A549 treated with DMSO at 1 μM for 4 hours (cell line): ENCODE measurements at places on chromosomes 7 and 10. TPM values are rescaled to one million over a fixed set of nuclear protein-coding genes. Genes with fewer than 3 reads are reported as not detected.

CARD11 gene
- total RNA-seq, result 1.1 to 2.1 TPM (median 1.3 TPM) in 5 replicates

ASB10 gene
- total RNA-seq, result not detected in 5 replicates

RPP38 gene
- 34.0 to 38.9 TPM (median 36.7 TPM) in 5 replicates for total RNA-seq

BMPER gene
- 6.8 to 8.9 TPM (median 7.6 TPM) in 5 replicates for total RNA-seq

SPDYE16 gene
- 0.10 TPM in 1 of 5 replicates, not detected in the others for total RNA-seq

CASD1 gene
- 9.5 to 13.9 TPM (median 11.2 TPM) in 5 replicates for total RNA-seq

EPHA1 gene
- 0.27 TPM in 1 of 5 replicates, not detected in the others for total RNA-seq

FAM171A1 gene
- 27.0 to 30.4 TPM (median 29.5 TPM) in 5 replicates for total RNA-seq

PALD1 gene
- total RNA-seq, result 5.9 to 8.6 TPM (median 7.2 TPM) in 5 replicates

H2AZ2 gene
- 209 to 262 TPM (median 258 TPM) in 5 replicates for total RNA-seq

NXPH1 gene
- not detected in 5 replicates for total RNA-seq

WAPL gene
- 14.9 to 19.3 TPM (median 17.0 TPM) in 5 replicates for total RNA-seq

ZNF727 gene
- total RNA-seq, result not detected in 5 replicates

PRRT4 gene
- total RNA-seq, result 0.19 to 0.43 TPM (median 0.37 TPM) in 5 replicates

PRPS1L1 gene
- total RNA-seq, result not detected in 5 replicates

CFAP70 gene
- total RNA-seq, result 0.12 to 0.37 TPM (median 0.19 TPM) in 5 replicates

LIPK gene
- total RNA-seq, result not detected in 5 replicates

SLC4A2 gene
- 206 to 317 TPM (median 271 TPM) in 5 replicates for total RNA-seq

CALCR gene
- not detected in 5 replicates for total RNA-seq

AKR1D1 gene
- not detected in 5 replicates for total RNA-seq

DBNL gene
- 65.7 to 74.1 TPM (median 66.9 TPM) in 5 replicates for total RNA-seq

NRAP gene
- total RNA-seq, result not detected in 5 replicates

CPED1 gene
- 0.02 to 0.07 TPM in 2 of 5 replicates, not detected in the others for total RNA-seq

RGR gene
- total RNA-seq, result not detected in 5 replicates

SUN3 gene
- total RNA-seq, result 0.46 TPM in 1 of 5 replicates, not detected in the others

TRIM74 gene
- 0.27 to 0.52 TPM (median 0.43 TPM) in 4 of 5 replicates, not detected in the other for total RNA-seq

COBL gene
- total RNA-seq, result 4.6 to 5.3 TPM (median 4.8 TPM) in 5 replicates

CNNM1 gene
- total RNA-seq, result 19.0 to 22.4 TPM (median 21.5 TPM) in 5 replicates

HOXA2 gene
- 0.70 to 1.6 TPM (median 1.2 TPM) in 5 replicates for total RNA-seq

GRID2IP gene
- total RNA-seq, result 0.02 to 0.05 TPM in 2 of 5 replicates, not detected in the others

CTTNBP2 gene
- total RNA-seq, result 0.27 to 0.53 TPM (median 0.41 TPM) in 5 replicates

NUTM2E gene
- total RNA-seq, result 0.36 to 0.43 TPM (median 0.40 TPM) in 5 replicates

TMEM243 gene
- 24.9 to 33.3 TPM (median 28.5 TPM) in 5 replicates for total RNA-seq

TCAF1 gene
- 16.6 to 22.4 TPM (median 21.5 TPM) in 5 replicates for total RNA-seq

PAPSS2 gene
- 24.4 to 31.0 TPM (median 28.1 TPM) in 5 replicates for total RNA-seq

STAMBPL1 gene
- 32.7 to 42.8 TPM (median 35.6 TPM) in 5 replicates for total RNA-seq

PLXNA4 gene
- total RNA-seq, result 1.3 to 2.3 TPM (median 2.0 TPM) in 5 replicates

HOXA9 gene
- 0.44 to 0.78 TPM (median 0.74 TPM) in 5 replicates for total RNA-seq

LIPN gene
- total RNA-seq, result not detected in 5 replicates

MMD2 gene
- total RNA-seq, result not detected in 5 replicates

BTBD16 gene
- total RNA-seq, result 0.44 to 1.5 TPM (median 0.59 TPM) in 5 replicates

HOXA4 gene
- 1.3 to 3.0 TPM (median 2.8 TPM) in 5 replicates for total RNA-seq

LRRD1 gene
- not detected in 5 replicates for total RNA-seq

NPFFR1 gene
- 0.01 TPM in 2 of 5 replicates, not detected in the others for total RNA-seq

SFRP4 gene
- total RNA-seq, result 3.5 to 4.6 TPM (median 3.9 TPM) in 5 replicates

PDK4 gene
- total RNA-seq, result 3.7 to 5.6 TPM (median 5.0 TPM) in 5 replicates

AKR1C3 gene
- total RNA-seq, result 1,116 to 1,302 TPM (median 1,202 TPM) in 5 replicates

STEAP4 gene
- 0.01 TPM in 2 of 5 replicates, not detected in the others for total RNA-seq

SNCG gene
- 6.6 to 12.9 TPM (median 11.5 TPM) in 5 replicates for total RNA-seq

CALHM1 gene
- not detected in 5 replicates for total RNA-seq

RBM33 gene
- 21.4 to 32.5 TPM (median 29.2 TPM) in 5 replicates for total RNA-seq

ZNF22 gene
- 5.4 to 7.2 TPM (median 6.2 TPM) in 5 replicates for total RNA-seq

FOXP2 gene
- total RNA-seq, result not detected in 5 replicates

CUBN gene
- total RNA-seq, result 0.11 to 0.25 TPM (median 0.14 TPM) in 4 of 5 replicates, not detected in the other

ATG9B gene
- total RNA-seq, result 0.14 to 0.84 TPM (median 0.60 TPM) in 5 replicates

CCL24 gene
- 0.25 to 0.32 TPM in 2 of 5 replicates, not detected in the others for total RNA-seq

CCDC126 gene
- total RNA-seq, result 2.7 to 4.8 TPM (median 3.9 TPM) in 5 replicates

SLC16A12 gene
- 0.02 to 0.04 TPM in 2 of 5 replicates, not detected in the others for total RNA-seq
